Activated naive CD4-positive, alpha-beta T cell treated with anti-CD3 and anti-CD28 coated beads, Interleukin-2, amount 50 U/mL, for 16 hours (primary cell): ENCODE measurements at places on chromosomes 16 and 17.

GRCh38 chr17:70544317-70544716 lies 375.0 kb downstream of the KCNJ2 start:
- no peak for DNase-seq

DNA sequence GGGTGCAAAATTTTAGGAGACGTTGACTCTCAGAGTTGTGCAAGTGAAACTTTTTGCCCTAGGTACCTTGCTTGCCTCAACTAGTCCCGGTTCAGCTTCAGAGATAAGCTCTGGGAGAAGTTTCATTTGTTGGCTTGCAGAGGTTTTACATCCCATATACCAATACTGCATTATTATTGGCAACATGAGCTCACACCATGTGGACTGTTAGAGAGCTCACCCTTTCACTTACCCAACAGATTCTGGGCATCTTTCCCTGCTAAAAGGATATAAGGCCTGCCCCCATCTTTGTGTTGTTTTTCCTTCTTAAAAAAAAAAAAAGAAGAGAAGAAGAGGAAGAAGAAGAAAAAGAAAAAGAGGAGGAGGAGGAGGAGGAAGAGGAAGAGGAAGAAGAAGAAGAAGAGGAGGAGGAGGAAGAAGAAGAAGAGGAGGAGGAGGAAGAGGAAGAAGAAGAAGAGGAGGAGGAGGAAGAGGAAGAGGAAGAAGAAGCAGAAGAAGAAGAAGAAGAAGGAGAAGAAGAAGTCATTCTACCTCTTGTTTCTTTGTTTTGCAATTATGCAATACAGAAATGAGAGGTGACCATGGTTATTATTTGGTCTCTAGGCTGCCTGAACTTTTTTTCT lies 292.6 kb upstream of the IRX3 start:
- DNase-seq: no peak

- no peak for DNase-seq
Measured at GRCh38 chr16:87065446-87066132, 251.6 kb downstream of the C16orf95 start.

- no peak for DNase-seq
Measured at GRCh38 chr16:67199808-67200198, 872 bp downstream of the ELMO3 start.

GRCh38 chr16:29734786-29735185 lies 11.0 kb downstream of the C16orf54 start:
- DNase-seq: no peak

- DNase-seq: no peak
Measured at GRCh38 chr17:78709751-78710181, 72.3 kb downstream of the CYTH1 start.

DNA sequence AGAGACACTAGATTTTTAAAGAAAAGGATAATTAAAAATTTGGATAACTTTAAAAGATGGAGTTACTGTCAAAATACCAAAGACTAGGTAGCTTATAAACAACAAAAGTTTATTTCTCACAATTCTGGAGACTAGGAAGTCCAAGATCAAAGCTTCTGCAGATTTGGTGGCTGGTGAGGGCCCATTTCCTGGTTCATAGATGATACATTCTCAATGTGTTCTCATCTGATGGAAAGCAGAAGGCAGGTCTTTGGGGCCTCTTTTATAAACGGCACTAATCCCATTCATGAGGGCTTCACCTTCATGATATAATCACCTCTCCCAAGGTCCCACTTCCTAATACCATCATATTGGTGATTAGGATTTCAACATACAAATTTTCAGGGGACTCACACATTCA lies 33.7 kb downstream of the NLK start:
- DNase-seq: no peak

GRCh38 chr17:39318636-39319035 lies 82.8 kb downstream of the FBXL20 start:
- no peak for DNase-seq

- DNase-seq: no peak
Measured at GRCh38 chr17:50277357-50277754, 3.1 kb downstream of the TMEM92 start.

- no peak for DNase-seq
Measured at GRCh38 chr17:13135506-13135905, 117.7 kb upstream of the ELAC2 start.

DNA sequence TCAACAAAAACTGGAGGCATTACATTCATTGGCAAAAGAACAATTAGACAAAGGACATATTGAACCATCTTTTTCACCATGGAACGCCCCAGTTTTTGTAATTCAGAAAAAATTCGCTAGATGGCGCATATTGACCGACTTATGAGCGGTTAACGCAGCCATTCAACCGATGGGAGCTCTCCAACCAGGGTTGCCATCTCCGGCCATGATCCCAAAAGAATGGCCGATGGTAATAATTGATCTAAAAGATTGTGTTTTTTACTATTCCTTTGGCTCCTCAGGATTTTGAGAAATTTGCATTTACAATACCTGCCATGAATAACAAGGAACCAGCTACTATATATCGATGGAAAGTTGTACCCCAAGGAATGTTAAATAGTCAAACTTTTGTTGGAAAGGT lies 21.4 kb downstream of the ALOX15B start:
- DNase-seq: peak; percentile 48

GRCh38 chr16:70740914-70741782 lies 55.3 kb upstream of the MTSS2 start:
- no peak for DNase-seq

DNA sequence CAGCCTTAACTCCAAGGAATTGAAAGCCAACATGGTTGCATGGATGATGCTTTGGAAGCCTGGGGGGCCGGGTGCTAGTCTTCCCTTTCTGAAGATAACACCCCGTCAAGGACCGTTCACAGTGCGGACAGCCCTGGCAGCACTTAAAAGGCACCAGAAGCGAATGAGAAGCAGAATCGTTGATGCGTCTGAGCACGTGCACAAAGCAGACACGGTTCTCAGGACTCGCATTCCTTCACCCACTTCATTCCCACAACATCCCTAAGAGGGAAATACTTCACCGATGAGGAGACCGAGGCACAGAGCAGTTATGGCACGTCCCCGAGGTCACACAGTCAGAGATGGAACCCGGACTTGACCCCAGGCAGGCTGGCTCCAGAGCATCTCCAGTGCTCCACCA lies 14.2 kb downstream of the TRPV1 start:
- DNase-seq: no peak

GRCh38 chr17:77832180-77832560 lies 126.3 kb upstream of the TNRC6C start:
- no peak for DNase-seq

DNA sequence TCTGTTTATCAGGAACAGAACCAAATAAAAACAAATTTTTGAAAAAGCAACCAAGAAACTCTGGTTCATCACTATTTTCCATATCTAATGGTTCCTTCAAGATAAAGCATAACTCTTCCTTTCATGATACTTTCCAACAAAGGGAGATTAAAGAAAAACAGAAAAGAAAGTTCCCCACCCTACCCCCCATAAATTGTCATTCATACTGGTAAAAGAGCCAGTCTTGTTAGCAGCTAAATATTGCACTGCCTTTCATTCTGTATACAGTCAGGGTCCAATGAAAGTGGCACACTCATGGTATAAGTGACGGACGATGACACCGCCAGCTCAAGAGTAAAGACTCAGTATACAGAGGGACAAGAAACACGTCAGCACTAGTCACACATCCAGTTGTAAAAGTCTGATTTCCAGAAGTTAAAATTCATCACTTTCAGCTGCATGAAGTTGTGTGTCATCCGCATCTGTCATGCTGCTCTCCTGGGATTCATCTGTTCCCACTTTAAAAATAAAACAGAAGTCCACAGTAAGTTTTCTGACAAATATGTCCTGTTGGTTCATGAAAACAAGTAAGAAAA lies 68.5 kb downstream of the CDC27 start:
- DNase-seq: no peak

DNA sequence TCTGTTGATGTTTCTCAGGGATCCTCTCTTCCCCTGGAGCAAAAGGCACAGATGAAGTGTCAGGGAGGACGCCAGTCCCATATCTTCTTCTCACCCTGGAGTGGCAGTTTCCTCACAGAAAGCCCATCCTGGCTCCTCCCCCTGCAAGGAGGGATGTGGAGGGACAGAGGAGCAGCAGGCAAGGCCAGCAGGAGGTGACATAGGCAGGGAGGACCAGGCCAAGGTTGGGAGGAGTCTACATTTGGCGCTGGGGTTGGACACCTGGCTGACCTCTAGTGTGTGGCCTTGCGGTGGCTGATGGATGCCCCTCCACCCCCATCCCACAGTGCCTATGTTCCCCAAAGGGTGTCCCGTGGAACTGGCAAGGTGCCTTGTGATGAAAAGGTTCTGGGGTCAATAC lies 125.4 kb downstream of the SEC14L1 start:
- DNase-seq: no peak

DNA sequence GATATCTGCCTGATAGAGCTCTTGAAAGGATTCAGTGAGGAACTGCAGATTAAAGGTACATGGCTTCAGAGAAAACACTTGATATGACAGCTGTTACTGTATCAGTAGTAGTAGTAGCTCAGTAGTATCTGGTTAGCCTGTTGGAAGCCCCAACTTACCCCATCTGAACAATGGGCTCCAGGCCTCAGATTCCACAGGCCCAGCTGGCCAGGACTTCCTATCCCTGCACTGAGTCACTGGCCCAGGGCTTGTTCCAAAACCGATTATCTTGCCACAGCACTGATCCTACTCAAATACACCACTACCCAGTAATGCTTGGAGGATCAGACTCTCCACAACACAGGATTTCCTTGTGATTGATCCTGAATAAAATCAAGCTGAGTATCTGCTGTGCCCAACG lies 32.6 kb downstream of the DCUN1D3 start:
- DNase-seq: no peak

- DNase-seq: no peak
Measured at GRCh38 chr17:4898351-4898750, 985 bp upstream of the C17orf107 start.

DNA sequence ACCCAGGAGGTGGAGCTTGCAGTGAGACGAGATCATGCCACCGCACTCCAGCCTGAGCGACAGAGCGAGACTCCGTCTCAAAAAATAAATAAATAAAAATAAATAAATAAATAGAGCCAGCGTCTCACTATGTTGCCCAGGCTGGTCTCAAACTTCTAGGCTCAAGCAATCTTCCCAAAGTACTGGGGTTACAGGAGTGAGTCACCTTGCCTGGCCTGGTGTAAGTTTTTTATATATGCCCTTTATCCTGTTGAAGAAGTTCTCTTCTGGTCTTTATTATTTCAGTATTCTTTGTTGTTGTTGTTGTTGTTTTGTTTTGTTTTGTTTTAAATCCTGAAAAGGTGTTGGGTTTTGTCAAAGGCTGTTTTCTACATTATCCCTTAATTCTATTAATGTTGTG lies 30.1 kb upstream of the ABCC1 start:
- DNase-seq: no peak

GRCh38 chr17:82978765-82979349 lies 100.6 kb upstream of the METRNL start:
- no peak for DNase-seq

GRCh38 chr17:29590411-29591145 lies 1.1 kb upstream of the GIT1 start:
- DNase-seq: peak; percentile 13

- peak; percentile 99 for DNase-seq
Measured at GRCh38 chr16:4616047-4616811, 1.5 kb upstream of the UBALD1 start.

- no peak for DNase-seq
Measured at GRCh38 chr16:9976601-9977000, 205.6 kb downstream of the GRIN2A start.

- DNase-seq: no peak
Measured at GRCh38 chr17:35752471-35752870, 568 bp downstream of the GAS2L2 start.

DNA sequence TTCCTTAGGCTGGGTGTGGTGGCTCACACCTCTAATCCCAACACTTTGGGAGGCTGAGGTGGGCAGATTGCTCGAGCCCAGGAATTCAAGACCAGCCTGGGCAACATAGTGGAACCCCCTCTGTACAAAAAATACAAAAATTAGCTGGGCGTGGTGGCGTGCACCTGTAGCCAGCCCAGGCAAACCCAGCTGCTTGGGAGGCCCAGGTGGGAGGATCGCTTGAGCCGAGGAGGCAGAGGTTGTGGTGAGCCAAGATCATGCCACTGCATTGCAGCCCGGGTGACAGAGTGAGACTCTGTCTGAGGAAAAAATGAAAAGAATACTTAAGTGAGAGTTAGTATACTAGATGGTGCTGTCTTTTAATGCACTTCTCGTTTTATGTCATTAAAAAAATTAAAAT lies 15.1 kb downstream of the PPM1D start:
- DNase-seq: no peak
